RKO (cell line): ENCODE measurements at places on chromosomes 16 and 17.

GRCh38 chr17:77735566-77736198, 222.8 kb upstream of the TNRC6C start:
- no peak for DNase-seq

DNA sequence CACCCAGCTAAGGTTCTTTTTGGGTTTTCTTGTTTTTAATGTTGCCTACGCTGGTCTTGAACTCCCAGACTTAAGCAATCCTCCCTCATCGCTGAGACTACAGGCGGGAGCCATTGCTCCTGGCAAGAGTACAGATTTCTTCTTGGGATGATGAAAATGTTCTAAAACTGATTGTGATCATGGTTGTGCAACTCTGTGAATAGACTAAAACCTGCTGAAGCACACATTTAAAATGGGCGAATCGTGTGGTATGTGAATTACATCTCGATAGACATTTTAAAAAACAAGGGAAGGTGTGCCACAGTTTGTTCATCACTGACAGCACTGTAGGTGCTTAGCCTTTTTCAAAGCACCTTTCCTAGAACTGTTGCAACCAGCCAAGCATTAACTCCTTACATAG, 48.8 kb upstream of the CDH3 start:
- DNase-seq, result no peak

DNA sequence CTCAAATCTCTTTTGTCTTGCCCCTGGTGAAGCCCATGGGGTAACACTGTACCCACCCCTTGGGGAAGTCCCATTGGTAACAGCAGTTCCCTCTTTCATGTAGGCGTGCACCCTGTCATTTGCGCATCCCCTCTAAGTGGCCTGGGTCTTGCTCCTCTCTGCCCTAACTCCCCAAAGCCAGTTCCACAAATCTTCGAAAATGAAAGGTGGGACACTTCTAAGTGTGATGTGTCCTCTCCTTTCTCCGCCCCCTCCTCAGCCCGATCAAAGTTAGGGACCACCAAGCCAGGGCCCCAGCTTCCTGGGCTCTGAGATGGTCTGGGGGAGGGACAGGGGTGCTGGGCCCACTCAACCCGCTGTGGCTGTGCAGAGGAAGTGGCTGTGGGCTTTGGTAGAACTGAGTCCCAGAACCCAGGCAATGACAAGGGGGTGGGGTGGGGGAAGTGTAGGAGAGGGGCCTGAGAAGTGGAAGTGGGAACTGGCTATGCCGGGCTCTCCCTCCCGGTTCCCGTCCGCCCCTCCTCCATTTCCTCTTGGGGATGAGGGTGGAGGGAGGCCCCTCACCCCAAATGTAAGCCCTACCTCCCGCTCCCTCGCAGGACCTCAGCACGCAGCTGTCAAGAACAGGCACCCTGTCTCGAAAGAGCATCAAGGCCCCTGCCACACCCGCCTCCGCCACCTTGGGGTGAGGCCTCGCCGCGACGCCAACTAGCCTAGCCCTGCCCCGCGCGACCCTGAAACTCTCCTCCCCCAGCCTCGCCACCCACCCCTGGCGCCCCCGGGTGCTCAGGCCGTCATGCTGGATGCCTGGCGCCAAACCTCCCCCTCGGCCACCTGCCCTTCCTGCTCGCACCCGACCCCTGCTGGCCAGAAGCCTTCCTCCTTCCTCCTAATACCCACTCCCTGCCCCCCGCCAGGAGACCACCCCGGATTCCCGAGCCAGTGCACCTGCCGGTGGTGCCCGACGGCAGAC, 8.7 kb downstream of the ABI3 start:
- no peak for DNase-seq

- DNase-seq, result no peak
Measured at GRCh38 chr16:15829460-15829859, 27.4 kb downstream of the MYH11 start.

DNA sequence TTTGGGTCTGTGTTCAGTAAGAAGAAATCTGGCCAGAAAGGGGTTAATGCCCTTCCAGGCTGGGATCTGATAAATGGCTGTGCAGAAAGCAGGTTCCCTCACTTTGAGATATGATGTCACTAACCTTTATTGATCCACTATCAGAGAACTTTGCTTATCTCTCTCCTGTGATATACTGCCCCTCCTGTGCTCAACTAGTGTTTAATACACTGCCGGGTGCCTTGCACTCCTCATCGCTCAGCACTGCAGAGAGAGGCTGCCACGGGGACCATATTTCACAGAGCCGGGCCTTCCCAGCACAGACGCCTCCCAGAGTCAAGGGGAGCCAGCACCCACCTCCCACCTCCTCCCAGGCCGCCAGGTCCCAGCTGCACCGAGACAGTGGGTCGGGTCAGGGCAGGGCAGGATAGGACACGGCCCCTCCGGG, 20.2 kb downstream of the ZFHX3 start:
- no peak for DNase-seq

- no peak for DNase-seq
Measured at GRCh38 chr17:35062308-35062707, 1.2 kb downstream of the RFFL start.

DNA sequence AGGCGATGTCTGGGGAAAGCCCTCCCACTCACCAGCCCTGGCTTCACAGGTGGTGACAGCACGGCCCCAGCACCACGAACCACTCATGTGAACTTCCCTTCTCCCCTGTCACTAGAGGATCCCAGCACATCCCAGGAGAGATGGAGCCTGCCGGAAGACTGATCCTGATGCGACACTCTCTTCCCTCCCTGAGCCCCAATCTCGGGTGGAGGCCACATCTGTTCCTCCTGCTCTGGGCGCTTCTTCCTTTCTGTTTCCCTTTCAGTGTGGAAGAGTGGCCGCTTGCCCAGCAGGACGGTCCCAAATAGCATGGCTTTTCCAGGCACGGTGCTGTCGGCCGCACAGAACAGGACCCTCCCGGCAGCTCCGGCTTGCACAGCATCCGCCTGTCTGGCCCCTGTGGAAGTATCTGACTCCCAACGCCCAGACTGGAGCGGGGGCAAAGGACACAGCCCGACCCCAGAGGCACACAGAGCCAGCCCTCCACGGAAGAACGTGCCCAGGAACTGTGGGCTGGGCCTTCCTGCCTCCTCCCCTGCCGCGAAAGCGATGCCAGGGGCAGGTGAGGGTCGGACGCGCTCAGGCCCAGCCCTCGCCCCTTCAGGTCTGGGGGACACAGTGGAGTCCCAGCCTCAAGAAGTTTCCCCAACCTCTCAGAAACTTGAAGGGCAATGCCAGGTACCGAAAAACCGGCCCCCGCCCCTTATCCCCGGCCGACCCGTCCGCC, 37.6 kb downstream of the CBFA2T3 start:
- DNase-seq, result no peak

DNA sequence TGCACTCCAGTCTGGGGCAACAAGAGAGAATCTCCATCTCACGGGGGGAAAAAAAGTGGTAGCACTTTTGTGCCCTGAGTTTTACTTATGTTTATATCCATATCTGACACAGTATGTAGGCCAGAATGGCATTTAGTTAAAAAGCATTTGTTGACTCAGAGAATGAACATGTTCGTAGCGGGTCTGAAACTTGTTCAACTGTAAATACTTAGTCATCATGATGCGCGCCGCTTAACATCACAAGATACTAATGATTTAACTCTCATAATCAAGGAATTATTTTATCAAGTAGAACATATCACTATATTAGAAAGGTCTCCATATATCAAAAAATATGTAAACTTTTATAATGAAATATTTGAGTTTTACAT, 55.3 kb upstream of the ITGA2B start:
- peak; percentile 18 for DNase-seq

DNA sequence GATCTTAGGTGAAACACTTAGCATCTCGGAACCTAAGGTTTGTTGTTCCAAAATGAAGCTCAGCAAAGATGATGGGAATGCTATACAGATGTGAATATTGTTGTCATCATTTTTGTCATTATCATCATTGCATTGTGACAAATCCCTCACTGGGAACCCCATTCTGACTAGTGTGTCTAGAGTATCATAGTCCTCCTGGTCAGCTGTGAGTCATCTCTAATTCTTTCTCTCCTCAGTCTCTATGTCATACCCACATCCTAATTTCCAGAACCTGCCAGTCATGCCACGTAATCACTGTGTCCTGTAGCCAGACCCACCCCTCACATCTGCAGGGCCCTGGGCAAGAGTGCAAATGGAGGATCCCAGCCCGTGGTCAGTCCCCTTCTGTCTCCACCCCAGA, 60.5 kb upstream of the CLEC3A start:
- DNase-seq, result peak; percentile 33

DNA sequence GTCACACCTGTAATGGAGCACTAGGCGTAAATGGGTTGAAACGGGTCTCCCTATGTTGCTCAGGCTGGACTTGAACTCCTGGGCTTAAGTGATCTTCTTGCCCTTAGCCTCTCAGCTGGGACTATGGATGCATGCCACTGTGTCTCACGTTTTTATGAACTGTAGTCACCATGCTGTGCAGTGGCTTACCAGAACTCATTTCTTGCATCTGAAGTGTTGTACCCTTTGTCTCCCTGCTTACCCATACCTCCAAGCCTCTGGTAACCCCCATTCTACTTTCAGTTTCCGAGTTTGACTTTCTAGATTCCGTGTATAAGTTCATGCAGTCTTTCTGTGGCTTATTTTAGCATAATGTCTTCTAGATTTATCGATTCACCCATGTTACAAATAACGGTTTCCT, 7.7 kb downstream of the PYCARD start:
- DNase-seq, result no peak

DNA sequence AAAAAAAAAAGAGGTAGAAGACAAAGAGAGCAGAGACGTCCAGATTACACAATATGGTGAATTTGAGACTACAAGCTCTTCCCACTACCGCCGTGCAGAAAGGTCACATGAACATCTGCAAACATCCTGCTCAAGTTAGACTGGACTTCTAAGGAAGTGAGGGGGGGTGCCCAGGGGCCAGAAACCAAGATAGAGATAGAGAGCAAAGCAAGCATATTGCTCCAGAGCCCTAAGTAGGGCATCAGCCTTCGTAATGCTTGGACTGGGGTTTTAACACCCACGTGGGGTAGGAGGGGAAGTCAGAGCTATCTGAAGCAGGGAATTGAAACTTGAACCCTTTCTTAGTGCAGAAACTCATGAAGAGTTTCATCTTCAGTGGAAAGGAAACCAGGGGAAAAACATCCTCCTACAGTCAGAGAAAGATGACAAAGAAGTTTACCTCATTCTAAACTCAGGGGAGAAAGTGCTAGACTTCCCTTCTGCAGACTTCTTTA, 8.7 kb downstream of the CLEC19A start:
- DNase-seq, result no peak

DNA sequence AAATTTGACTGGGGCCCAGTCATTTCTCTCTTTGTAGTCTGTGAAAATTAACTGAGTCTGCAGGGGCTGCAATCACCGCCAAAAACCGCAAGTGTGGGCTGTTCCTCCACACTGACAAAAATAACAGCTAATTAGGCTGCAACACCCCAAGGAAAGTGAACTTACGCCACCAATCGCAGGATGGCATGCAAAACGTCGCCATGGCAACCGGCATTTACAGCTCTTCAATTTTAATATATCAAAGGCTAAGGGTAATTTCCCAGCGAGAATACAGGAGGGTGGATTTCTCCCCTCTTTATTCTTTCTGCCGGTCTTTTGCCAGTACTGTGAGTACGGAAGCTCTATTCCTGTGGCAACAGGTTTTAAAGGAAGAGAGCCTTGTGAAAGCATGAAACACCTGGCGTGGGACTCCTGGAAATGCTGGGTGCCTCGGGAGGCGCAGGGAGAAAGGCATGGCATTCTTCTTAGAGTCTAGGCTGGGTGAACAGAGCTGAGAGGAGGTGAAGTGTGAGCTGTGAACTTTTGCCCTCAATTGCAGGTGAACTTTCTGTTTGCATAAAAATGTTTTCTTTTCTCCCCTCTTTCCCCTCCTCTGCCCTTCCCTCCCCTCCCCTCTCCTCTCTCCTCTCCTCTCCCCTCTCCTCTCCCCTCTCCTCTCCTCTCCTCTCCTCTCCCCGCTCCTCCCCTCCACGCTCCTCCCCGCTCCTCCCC, 399.7 kb downstream of the XYLT1 start:
- no peak for DNase-seq
